ENCODE measurements at places on chromosomes 1 and 21. TPM values are rescaled to one million over a fixed set of nuclear protein-coding genes. Genes with fewer than 3 reads are reported as not detected.

DNA sequence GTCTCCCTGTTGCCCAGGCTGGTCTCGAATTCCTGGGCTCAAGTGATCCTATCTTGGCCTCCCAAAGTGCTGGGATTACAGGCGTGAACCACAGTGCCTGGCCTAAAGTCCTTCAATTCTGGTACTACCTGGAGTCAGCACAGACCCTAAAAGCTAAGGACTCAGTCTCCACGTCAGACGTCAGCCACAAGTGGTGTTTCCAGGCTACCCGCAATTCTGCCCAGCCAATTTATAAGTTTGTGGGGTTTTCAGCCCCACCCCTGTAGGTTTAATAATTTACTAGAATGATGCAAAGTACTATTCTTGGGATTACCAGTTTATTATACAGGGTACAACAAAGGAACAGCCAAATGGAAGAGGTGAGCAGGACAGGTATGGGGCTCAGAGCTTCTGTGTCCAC is 10.6 kb upstream of the DIP2A start:
- no peak overlapping the region for H3K4me3 ChIP-seq
- no peaks in the 10 kb centered on the region for H3K27me3 ChIP-seq
- no peak overlapping the region for H3K27ac ChIP-seq
- no peak for DNase-seq
- H3K4me1 ChIP-seq: no peaks in the 10 kb centered on the region

TBX15 gene
- not detected for total RNA-seq

DNA sequence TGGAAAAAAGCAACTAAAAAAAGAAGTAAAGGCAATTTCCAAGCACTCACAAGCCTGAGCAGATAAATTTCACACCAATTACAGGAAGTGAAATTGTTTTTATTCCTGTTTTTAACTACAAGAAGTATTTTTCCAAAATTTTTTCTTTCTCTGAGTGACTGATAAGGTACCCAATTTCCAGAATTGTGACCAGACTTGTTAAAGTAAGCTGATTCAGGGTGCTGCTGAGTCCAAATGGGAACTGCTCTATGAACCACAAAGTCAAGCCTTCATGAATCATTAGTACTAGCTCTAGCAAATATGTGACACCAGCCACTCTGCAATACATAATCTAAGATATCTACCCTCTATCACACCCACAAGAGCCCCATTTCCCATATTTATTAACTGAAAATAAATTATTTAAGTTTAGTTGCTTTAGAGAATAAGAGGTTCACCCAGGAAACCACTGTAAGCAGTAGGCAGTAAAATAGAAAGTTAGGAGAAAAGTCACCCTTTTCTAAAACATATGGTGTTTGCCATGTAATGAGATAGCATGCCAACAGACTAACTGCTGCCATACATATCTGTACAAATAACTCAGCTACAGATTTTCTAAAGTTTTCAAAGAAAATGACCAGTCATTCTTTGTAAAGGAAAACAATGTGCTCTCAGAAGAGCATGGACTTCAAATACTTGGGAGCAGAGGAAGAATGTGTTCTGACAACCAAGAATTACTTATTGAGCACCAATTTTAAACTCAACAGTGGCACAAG is 43.1 kb upstream of the TNFSF18 start:
- no peaks in the 10 kb centered on the region for H3K4me1 ChIP-seq
- H3K27me3 ChIP-seq: no peaks in the 10 kb centered on the region
- DNase-seq: no peak
- H3K4me3 ChIP-seq: no peak overlapping the region

NUP210L gene
- not detected for total RNA-seq

DNA sequence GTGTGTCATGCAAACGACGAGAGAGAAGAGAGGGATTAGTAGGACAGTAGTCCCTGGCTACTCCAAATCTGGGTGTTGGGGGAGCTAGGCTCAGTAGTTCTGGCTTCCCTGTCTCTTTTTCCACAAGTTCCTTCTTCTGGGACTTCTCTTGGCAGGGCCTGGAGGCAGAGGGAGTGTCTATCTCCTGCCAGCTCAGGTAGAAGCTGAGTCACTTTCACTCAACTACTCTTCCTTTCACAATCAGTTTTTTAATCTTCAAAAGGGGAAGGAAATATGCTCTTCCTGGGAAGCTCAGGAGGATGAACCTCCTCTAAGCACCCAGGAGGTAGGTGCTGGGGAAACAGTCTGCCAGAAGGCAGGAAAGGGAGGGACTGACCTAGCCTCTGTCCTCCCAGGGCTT is 35.2 kb upstream of the MAGOH start:
- H3K4me3 ChIP-seq: no peak overlapping the region
- H3K4me1 ChIP-seq: no peaks in the 10 kb centered on the region
- DNase-seq: no peak
- H3K36me3 ChIP-seq: peaks cover 12% of the 10 kb centered on the region

GRCh38 chr1:205991237-205991636 is 12.0 kb downstream of the RAB7B start:
- H3K27me3 ChIP-seq: no peaks in the 10 kb centered on the region
- H3K4me1 ChIP-seq: 0 out of 2 replicates have a peak, but pooled peaks cover 15% of the 10 kb centered on the region
- DNase-seq: no peak

DNA sequence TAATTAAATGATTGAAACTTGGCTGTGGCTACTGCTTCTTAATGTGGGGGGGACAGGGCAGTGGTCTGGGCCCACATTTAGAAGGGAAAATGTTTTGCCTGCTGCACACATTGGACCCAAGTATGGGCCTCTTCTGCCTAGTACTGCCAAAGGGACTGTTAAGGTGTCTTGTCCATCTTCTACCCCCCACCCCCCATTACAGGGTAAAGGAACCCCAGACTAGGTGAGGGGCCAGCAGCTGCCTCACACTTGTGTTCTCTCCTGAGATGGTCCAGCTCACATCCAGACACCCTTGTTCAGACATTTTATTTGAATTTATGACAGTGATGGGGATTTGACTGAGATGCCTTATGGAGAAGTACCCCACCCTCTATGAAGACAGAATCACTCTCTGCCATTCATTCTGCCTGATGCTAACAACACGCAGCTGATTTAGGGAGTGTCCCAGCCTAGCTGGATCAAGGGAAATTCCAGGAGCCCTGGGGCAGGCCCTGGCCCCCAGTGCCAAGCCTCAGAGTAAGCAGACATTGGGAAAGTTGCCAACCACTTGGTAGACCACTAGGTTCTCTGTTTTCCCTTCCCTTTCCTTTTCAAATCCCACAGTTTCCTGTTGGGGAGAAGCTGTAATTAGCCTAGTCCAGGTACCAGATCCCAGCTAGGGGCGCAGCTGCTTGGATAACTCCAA is 42.1 kb downstream of the YARS1 start:
- no peaks in the 10 kb centered on the region for H3K27me3 ChIP-seq
- no peak overlapping the region for H3K4me3 ChIP-seq
- peaks cover 44% of the 10 kb centered on the region for H3K36me3 ChIP-seq
- no peak for DNase-seq
- peaks cover 12% of the 10 kb centered on the region for H3K4me1 ChIP-seq
- peak overlapping the region; percentile 12 for H3K27ac ChIP-seq

CD2 gene
- not detected for total RNA-seq

HSD3B1 gene
- total RNA-seq: not detected

- DNase-seq: no peak
- H3K27me3 ChIP-seq: no peaks in the 10 kb centered on the region
Observed at GRCh38 chr1:110477041-110477440, 26.1 kb downstream of the PROK1 start.

- H3K4me1 ChIP-seq: no peaks in the 10 kb centered on the region
- no peaks in the 10 kb centered on the region for H3K36me3 ChIP-seq
- no peaks in the 10 kb centered on the region for H3K27me3 ChIP-seq
- no peak overlapping the region for H3K27ac ChIP-seq
Observed at GRCh38 chr1:176837708-176838107, 326.8 kb downstream of the ASTN1 start.

POU3F1 gene
- 8.6 TPM for total RNA-seq

GRCh38 chr1:20405051-20405754 is 80.8 kb downstream of the CAMK2N1 start:
- H3K27ac ChIP-seq: no peak overlapping the region
- peaks cover 6% of the 10 kb centered on the region for H3K4me1 ChIP-seq
- peaks cover 99% of the 10 kb centered on the region for H3K27me3 ChIP-seq
- no peak for DNase-seq

- H3K4me3 ChIP-seq: no peak overlapping the region
- no peak overlapping the region for H3K27ac ChIP-seq
- DNase-seq: no peak
Observed at GRCh38 chr1:206101351-206102045, 15.7 kb downstream of the AVPR1B start.

DNA sequence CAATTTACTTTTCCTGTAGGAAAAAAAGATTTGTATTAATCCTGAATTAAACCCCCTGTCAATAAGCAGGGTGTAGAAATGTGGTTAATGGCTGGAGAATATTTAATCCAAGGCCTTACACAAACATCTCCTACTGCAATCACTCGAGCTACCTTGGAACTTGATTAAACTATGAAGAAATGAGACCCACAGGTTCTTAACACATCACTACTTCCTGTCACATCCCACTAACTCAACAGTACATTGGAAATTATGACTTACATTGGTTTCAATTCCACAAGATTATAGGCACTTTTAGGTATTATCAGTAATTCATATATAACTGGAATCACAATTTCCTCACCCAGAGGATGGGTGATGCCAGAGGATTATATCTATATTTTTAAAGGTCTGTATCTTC is 480.3 kb downstream of the MRPL39 start:
- H3K4me3 ChIP-seq: no peak overlapping the region
- no peak overlapping the region for H3K27ac ChIP-seq
- no peaks in the 10 kb centered on the region for H3K36me3 ChIP-seq
- H3K27me3 ChIP-seq: no peaks in the 10 kb centered on the region
- H3K4me1 ChIP-seq: no peaks in the 10 kb centered on the region
- no peak for DNase-seq

GRCh38 chr1:25199819-25200620 is 32.3 kb downstream of the SYF2 start:
- H3K4me3 ChIP-seq: no peak overlapping the region
- no peaks in the 10 kb centered on the region for H3K27me3 ChIP-seq
- no peaks in the 10 kb centered on the region for H3K36me3 ChIP-seq
- peaks cover 3% of the 10 kb centered on the region for H3K4me1 ChIP-seq

- H3K36me3 ChIP-seq: no peaks in the 10 kb centered on the region
- no peak overlapping the region for H3K4me3 ChIP-seq
- no peak overlapping the region for H3K27ac ChIP-seq
- H3K27me3 ChIP-seq: no peaks in the 10 kb centered on the region
Observed at GRCh38 chr1:49197081-49197480, 420.4 kb upstream of the BEND5 start.

DNA sequence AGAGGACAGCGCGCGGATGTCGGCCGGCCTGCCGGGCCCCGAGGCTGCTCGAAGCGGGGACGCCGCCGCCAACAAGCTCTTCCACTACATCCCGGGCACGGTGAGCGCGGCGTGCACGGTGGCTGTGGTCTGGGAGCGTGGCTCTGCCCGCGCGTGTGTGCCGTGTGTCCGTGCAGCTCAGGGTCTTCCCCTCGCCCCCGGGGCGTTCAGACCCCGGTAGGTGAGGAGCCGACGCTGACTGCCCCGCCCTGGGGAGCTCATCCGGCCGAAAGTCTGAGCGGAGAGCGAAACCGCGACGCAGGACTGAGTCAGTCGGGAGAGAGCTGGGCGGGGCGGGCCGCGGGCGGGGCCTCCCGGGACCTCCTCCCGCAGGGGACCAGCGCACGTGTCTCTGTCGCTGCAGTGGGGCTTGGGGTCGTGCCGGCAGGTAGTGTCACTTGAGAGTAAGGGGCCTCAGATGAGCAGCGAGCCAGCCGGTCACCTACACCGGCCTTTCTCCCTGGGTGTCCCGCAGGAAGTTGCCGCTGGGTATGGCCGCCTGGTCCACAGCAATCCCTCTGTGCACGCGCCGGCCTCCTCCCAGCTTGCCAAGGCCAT is 520 bp downstream of the PLEKHN1 start:
- no peaks in the 10 kb centered on the region for H3K36me3 ChIP-seq
- peak; percentile 77 for DNase-seq
- no peaks in the 10 kb centered on the region for H3K4me1 ChIP-seq
- H3K27me3 ChIP-seq: peaks cover 40% of the 10 kb centered on the region

ACP6 gene
- 20.6 TPM for total RNA-seq

GRCh38 chr1:114547076-114547475 is 34.3 kb downstream of the BCAS2 start:
- no peak overlapping the region for H3K27ac ChIP-seq
- H3K36me3 ChIP-seq: no peaks in the 10 kb centered on the region
- no peaks in the 10 kb centered on the region for H3K4me1 ChIP-seq
- no peak overlapping the region for H3K4me3 ChIP-seq

GRCh38 chr1:220786057-220786336 is 716 bp upstream of the MTARC1 start:
- H3K4me1 ChIP-seq: peaks cover 16% of the 10 kb centered on the region
- DNase-seq: no peak
- no peaks in the 10 kb centered on the region for H3K27me3 ChIP-seq

- H3K4me1 ChIP-seq: no peaks in the 10 kb centered on the region
- no peak overlapping the region for H3K4me3 ChIP-seq
- no peaks in the 10 kb centered on the region for H3K27me3 ChIP-seq
- H3K36me3 ChIP-seq: no peaks in the 10 kb centered on the region
- no peak for DNase-seq
Observed at GRCh38 chr1:185478877-185479276, 161.8 kb upstream of the IVNS1ABP start.

DNA sequence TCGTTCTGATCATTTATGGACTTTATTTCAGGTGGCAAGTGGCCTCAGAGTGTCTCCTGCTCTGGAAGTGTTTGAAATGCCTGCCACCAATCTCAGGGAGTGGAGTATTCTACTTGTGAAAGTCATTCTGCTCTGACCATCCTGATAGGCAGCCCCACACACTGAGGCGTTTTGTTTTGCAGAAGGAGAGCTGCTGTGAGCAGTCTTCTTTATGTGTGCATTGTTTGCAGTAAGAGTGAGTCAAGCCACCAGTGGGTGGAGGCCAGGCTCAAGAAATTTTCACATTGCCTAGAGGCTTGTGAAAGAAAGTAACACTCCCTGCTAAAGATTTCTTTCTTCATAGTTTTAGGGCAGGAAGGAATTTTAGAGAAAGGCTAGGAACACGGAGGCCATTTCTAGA is 204.4 kb downstream of the SLC35F3 start:
- no peaks in the 10 kb centered on the region for H3K27me3 ChIP-seq
- no peaks in the 10 kb centered on the region for H3K36me3 ChIP-seq
- no peak for DNase-seq
- no peaks in the 10 kb centered on the region for H3K4me1 ChIP-seq
- no peak overlapping the region for H3K4me3 ChIP-seq

TACSTD2 gene
- total RNA-seq: 1.4 TPM

DNA sequence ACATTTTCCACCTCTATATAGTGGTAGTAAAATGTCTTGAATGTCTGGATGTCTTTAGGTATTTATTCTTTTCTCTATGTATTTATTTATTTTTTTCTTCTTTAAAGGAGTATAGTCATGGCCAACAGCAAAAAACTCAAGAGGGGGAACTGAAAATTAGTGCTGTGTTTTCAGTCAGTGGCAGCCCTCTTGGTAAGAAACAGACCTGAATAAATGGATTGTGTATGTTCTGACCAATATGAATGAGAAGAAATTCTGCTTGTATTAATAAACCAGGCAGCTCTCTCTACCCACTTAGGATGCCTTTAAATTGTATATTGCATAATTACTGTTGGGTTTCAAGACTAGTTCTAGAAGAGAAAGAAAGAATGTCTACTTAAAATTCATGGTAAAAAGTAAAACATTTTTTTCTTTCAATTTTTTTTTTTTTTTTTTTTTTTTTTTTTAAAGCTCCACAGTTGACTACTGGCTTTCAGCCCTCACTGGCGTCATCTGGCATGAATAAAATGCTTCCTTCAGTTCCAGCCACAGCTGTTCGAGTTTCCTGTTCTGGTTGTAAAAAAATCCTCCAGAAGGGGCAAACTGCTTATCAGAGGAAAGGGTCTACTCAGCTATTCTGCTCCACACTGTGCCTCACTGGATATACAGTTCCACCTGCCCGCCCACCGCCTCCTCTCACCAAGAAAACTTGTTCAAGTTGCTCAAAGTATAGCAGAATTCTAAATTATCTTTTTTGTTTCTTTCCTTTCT is 101.6 kb downstream of the ZMYM4 start:
- no peak overlapping the region for H3K27ac ChIP-seq
- H3K4me1 ChIP-seq: peaks cover 4% of the 10 kb centered on the region
- no peaks in the 10 kb centered on the region for H3K27me3 ChIP-seq
- DNase-seq: peak; percentile 21
- H3K4me3 ChIP-seq: no peak overlapping the region

Measured in GM23338 (cell line).